ENCODE measurements at places on chromosomes 13 and 19. TPM values are rescaled to one million over a fixed set of nuclear protein-coding genes. Genes with fewer than 3 reads are reported as not detected.

Gene LRG1
- 0.10 TPM for total RNA-seq

Gene FBN3
- not detected for total RNA-seq

Gene KLC3
- 0.74 TPM for total RNA-seq

Gene CILP2
- total RNA-seq = 0.22 TPM

Gene ACTMAP
- 18.3 TPM for total RNA-seq

Gene HPN
- 0.18 TPM for total RNA-seq

Gene DNAAF3
- 8.6 TPM for total RNA-seq

Gene ATP8B3
- 1.8 TPM for total RNA-seq

All from A549 treated with RU486 at 1 μM for 4 hours (cell line).